ENCODE measurements at places on chromosomes 7 and 10. TPM values are rescaled to one million over a fixed set of nuclear protein-coding genes. Genes with fewer than 3 reads are reported as not detected.

The RAPGEF5 gene
- total RNA-seq, result 56.5 TPM

The TMEM130 gene
- total RNA-seq, result not detected

The SKIDA1 gene
- 0.47 TPM for total RNA-seq

The CDCA7L gene
- 28.4 TPM for total RNA-seq

The LAMB4 gene
- 0.13 TPM for total RNA-seq

The ZFAND4 gene
- 3.8 TPM for total RNA-seq

The CSGALNACT2 gene
- total RNA-seq, result 14.9 TPM

The CNNM1 gene
- not detected for total RNA-seq

The SCART1 gene
- 0.25 TPM for total RNA-seq

The MRC1 gene
- total RNA-seq, result 17.5 TPM

The PLPP4 gene
- total RNA-seq, result not detected

The TSPAN15 gene
- total RNA-seq, result 65.7 TPM

The HOXA9 gene
- total RNA-seq, result 24.6 TPM

The USP6NL gene
- 12.9 TPM for total RNA-seq

The MMP21 gene
- not detected for total RNA-seq

The SSC4D gene
- 0.79 TPM for total RNA-seq

The PRKAR2B gene
- 56.7 TPM for total RNA-seq

The TEX36 gene
- total RNA-seq, result not detected

The PLAC9 gene
- 1.7 TPM for total RNA-seq

The CUTC gene
- total RNA-seq, result 19.1 TPM

The COL28A1 gene
- total RNA-seq, result not detected

The ZNF467 gene
- 1.2 TPM for total RNA-seq
